Brain microvascular endothelial cell (primary cell): ENCODE measurements at places on chromosomes 13 and 19.

- no peak for DNase-seq
Observed at GRCh38 chr19:16349551-16350152, 25.0 kb downstream of the KLF2 start.

GRCh38 chr13:91017031-91017668 lies 330.3 kb upstream of the MIR17HG start:
- DNase-seq = peak; percentile 23

- DNase-seq = no peak
Observed at GRCh38 chr13:20728579-20729311, 25.2 kb downstream of the IL17D start.

- DNase-seq = no peak
Observed at GRCh38 chr13:90448466-90449037, 898.9 kb upstream of the MIR17HG start.

- no peak for DNase-seq
Observed at GRCh38 chr19:51181913-51182419, 39.9 kb downstream of the SIGLEC7 start.

GRCh38 chr13:107866941-107867623 lies 348.3 kb downstream of the LIG4 start:
- no peak for DNase-seq

GRCh38 chr13:111187960-111188541 lies 72.9 kb downstream of the ARHGEF7 start:
- no peak for DNase-seq

DNA sequence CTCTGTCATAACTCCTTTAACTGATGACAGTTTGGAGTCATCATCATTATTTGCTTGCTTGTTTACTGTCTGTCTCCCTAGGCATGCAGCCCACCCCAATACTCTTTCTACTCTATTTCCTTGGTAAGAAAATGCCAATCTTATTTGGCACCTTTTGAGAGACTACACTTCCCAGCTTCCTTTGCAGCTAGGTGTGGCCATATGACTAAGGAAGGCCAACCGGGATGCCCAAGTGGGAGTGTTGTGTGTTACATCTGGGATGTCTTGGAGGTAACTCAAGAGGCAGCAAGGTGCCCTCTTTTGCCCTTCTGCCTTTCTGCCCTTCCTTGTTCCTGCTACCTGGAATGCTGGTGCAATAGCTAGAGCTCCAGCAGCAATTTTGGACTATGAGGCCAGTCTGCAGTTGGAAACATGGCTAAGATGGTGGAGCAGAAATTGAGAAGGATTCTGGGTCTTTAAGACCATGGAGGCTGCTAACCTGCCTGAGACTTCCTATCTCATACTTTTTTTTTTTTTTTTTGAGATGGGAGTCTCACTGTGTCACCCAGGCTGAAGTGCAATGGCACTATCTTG lies 27.5 kb downstream of the C19orf81 start:
- no peak for DNase-seq

DNA sequence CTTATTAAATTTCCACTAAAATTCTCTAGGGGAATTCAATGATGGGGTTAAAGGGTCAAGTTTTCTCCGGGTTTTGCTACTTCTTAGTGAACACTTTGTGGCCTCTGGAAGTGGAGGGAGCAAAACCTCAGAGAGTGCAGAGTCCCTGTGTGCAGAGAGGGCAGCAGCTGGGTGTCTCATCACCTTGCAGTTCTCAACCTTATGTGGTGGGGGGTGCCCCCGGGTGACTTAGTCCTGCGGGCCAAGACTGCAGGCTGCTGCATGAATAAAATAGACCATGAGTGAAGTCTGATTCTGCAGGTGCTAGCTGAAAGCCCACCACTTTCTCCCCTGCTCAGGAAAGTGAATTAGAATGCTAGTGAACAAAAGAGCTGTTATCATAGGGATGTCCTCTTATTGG lies 191.6 kb downstream of the DLEU7 start:
- DNase-seq = no peak

DNA sequence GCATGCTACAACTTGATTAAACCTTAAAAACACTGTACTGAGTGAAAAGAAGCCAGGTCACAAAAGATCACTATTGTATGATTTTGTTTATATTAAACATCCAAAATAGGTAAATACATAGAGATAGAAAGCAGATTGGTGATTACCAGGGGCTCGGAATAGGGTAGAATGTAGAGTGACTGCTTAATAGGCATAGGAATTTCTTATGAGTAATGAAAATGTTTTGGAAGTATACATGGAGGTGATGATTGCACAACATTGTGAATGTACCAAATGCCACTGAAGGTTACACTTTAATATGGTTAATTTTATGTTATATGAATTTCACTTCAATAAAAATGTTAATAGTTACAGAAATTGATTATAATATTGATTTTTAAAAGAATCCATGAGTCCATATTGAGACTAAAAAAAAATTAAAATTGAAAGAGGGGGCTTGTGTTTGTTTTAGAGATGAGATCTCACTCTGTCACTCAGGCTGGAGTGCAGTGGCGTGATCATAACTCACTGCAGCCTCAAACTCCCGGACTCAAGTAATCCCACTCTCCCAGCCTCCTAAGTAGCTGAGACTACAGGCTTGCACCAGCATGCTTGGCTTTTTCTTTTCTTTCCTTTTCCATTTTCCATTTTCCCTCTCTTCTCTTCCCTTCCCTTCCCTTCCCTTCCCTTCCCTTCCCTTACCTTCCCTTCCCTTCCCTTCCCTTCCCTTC lies 85.1 kb downstream of the FNDC3A start:
- DNase-seq = no peak

- DNase-seq = peak; percentile 89
Observed at GRCh38 chr13:41565216-41565615, 107.9 kb downstream of the RGCC start.

DNA sequence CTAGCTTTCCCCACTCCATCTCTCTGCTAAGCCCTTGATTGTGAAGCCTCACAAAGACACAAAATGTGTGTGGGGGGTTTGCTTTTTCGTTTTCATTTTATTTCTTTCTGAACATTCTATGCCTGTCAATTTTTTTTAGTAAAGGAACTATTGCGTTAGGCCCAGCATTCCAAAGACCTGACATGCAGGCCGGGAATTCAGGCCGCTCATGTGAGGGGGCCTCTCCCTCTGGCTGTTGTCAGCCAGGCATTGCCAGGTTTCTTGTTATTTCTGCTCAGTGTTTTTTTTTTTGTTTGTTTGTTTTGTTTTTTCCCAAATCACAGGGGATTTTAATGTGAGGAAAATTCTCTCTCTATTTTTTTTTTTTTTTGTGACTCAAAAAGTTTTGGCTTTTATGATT lies 10.3 kb upstream of the MEDAG start:
- DNase-seq = peak; percentile 87

DNA sequence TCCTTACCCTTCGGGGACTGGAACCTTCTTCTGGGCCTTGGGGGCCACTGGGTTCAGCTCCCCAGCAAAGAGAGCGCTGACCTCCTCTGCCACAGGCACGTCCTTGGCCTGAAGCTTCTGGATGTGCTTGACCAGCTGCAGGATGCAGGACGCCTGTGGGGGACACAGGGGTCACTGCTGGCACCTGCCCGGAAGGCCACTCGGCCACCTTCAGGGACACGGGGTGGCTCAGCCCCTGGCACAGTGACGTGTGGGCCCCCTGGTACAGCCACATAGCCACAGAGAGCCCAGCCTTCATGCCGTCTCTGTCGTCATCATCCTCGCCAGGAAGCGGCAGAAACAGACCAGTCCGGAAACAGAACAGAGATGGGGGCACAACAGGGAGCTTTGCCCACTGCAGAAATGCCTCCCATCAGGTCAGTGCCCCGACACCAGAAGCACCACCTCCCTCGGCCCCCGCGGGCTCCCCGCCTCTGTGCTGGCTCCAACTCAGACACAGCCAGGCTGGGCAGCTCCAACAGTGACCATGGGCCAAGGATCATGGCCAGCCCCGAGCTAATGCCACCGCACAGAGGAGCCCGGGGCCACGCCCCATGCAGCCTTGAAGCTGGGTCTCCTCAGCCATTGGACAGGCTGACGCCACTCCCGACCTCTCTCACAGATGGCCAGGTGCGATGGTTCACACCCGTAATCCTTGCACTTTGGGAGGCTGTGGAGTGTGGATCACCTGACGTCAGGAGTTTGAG lies 20.7 kb downstream of the IZUMO4 start:
- DNase-seq = no peak

DNA sequence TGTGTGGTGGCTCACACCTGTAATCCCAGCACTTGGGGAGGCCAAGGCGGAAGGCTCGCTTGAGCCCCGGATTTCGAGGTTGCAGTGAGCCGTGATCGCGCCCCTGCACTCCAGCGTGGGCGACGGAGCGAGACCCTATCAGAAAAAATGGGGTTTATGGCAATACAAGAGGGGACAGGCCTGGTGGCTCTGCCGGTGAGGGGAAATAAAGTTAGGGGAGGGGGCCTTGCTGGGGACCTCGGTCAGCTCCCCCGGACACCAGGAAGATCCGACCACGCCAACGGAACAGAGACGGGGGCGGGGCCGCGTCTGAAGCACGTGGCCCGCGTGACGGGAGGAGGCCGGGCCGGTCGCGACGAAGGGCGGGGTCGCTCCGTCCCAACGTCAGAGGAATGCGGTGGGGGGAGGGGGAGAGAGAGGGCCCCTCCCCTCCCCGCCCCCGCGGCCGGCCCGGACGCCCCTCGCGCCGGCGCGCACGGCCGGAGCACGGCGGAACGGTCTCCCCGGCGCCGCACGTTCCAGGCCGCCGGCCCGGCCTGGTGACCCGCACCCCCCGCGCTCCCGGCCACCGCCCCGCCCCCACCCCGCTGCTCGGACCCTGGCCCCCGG lies 1.9 kb upstream of the HNRNPL start:
- DNase-seq = peak; percentile 78

DNA sequence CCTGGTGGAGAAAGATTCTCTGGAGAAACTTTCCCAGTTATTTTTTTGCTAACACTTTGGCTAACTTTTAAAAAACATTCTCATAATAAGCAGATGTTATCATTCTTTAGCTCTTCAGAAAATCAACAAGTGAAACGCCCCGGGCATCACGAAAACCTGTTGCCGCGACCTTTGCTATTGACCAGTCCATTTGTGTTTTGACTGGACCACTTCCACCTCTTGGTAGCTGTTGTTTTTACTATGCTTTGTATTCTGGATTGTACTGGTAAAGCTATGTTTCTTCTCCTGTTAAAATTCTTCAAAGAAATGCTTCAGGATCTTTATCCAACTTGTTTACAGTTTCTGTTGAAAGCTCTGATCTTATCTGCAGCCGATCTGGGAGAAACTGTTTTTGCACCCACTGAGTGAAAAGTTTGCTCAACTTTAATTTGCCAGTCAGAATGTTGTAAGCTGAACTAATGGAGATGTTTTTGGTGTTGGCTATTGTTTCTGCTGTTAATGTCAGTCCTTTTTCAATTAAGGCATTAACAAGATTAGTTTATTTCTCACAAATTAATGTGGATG lies 23.3 kb downstream of the UFM1 start:
- no peak for DNase-seq

- DNase-seq = peak; percentile 91
Observed at GRCh38 chr13:97256343-97256783, 34.2 kb downstream of the MBNL2 start.

- DNase-seq = no peak
Observed at GRCh38 chr19:16325161-16325527, 518 bp downstream of the KLF2 start.

GRCh38 chr13:70662231-70662940 lies 554.1 kb upstream of the KLHL1 start:
- no peak for DNase-seq

DNA sequence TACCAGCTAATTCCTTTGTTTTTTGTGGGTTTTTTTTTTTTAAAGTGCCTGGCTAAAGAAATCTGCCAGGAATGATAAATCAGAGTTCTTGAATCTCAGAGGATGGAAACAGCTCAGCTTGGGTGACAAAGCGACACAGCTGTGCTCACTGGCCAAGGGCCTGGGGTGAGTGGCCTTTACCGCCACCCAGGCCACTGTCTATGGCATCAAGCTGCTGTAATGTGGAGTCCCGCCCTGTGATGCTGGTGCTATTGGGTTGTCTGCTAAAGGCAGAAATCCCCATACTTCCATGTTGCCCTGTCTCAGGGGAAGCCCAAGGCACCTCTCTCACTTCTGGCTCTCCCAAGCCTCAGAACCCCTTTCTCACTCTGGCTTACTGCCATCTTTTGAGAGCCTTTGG lies 82.6 kb upstream of the FARP1 start:
- DNase-seq = no peak

GRCh38 chr13:51231456-51231855 lies 9.3 kb downstream of the FAM124A start:
- no peak for DNase-seq

DNA sequence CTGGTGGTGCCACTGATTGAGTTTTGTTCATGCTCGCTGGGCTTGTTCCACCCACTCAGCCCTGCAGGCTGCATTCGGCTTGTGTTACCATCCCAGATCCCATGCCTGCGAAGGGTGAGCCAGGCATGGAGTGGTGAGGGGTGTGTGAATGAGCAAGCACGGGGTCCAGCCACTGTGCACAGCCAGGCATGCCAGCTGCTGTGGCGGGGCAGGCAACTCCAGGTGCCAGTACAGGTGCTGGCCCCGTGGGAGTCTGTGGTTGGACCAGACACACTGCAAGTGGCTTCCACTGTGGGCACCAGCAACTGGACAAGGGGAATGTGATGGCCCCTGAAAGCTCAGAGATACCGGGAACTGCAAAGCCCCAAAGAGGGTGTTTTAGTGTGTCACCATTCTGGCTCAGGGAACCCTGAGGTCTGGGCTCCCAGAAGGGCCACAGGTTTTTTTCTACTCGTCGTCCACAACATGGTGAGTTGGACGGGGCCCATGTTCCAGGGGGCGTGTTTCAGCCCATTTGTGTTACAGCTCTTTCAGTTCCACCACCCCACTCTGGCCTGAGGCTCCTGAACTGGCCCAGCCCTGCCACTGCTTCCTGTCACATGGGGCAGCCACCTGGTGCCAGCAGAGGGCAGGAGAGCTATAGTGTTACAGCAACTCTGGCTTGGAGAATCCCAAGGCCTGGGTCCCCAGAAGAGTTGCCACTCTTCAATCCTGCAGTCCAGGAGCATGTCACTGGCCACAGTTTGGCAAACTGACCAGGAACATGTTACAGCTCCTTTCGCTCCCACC lies 217.0 kb upstream of the OBI1 start:
- no peak for DNase-seq

GRCh38 chr19:47380559-47380958 lies 31.4 kb downstream of the DHX34 start:
- no peak for DNase-seq
